GM20000 (cell line): ENCODE measurements at places on chromosomes 7 and 10.

DNA sequence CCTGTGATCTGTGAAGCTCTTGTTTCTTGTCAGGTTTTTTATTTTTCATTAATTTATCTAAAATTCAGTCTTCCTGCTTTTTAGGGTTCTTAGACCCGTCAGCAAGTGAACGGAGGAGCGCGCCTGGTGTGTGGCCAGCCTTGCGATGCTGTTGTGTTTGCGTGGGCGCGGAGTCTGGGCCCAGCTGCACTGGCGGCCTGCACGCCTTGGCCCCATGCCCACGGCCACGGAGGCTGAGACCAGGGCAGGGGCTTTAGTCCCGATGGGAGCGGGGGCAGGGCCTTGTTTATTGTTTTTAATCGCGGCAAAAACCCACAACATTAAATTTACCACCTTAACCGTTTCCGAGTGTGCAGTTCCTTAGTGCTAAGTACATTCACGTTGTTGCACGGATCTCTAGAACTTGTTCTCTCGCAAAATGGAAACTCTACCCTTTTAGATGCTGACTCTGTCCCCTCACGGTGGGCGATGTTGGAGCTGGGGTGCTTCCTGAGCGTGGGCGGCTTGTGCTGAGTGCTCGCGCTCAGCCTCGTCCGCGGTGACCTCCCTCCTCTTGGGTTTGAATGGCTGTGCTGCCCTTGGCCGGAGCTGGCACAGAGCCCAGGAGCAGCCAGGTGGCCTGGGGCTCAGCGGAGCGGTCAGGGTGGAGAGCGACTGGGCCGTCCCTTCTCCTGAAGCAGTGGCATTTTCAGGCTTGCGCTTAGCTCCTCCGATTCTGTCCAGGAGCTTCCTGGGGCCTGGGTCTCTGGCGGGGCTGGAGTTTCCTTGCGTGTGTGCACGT is 69.1 kb downstream of the INPP5A start:
- no peak for DNase-seq

DNA sequence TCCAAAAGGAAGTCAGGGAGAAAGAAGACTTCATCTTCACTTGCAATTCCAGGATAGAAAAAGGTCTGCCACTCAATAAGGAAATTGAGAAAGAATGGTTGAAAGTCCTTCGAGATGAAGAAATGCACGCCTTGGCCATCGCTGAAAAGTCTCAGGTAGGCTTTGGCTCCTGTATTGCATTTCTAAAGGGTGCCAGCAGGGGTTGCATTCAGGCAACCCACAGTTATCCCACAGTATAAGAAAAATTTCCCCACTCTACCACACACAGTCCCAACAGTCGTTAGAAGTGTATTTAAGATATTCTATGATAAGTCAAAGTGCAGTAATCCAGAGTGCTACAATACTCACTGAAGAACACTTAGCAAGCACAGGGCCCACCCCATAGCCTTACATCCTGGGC is 93.4 kb upstream of the FGL2 start:
- DNase-seq: no peak

GRCh38 chr10:121838149-121838548 is 89.7 kb downstream of the ATE1 start:
- DNase-seq: no peak

DNA sequence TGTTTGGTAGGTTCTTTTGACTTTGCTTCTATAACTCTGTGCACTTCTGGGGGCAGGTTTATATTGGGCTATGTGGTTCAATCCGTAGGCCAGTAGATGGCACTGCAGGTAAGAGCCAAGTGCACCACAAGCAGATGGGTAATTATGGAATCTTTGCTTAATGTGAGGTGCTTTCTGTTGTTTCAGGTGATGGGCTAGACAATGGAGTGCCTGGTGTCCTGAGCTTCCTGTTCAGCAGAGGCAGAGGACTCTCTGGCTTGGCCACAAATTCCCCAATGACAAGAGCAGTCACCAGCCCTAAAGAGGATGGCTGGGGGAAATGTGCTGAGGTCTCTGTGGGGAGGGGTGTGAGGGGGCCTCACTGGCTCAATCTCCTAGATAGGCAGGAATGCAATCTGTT is 455.0 kb downstream of the CCSER2 start:
- peak; percentile 21 for DNase-seq

DNA sequence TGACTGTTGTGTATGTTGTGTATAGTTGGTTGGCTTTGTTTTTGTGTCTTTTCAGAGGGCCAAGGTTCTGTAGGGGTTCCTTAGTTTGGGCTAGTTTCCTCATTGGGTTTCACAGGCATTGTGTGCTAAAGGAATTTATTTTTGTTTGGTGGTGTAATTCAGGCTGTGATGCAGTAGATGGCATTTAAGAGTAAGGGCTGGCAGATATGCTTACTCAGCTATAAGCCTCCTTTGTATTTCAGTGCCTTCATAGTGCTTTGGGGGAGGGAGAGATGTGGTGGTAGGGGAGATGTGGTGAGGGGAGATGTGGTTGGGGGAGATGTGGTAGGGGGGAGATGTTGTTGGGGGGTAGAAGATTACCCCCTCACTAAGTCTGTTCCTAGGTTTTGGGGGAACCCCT is 91.7 kb downstream of the SLC25A40 start:
- DNase-seq: no peak

DNA sequence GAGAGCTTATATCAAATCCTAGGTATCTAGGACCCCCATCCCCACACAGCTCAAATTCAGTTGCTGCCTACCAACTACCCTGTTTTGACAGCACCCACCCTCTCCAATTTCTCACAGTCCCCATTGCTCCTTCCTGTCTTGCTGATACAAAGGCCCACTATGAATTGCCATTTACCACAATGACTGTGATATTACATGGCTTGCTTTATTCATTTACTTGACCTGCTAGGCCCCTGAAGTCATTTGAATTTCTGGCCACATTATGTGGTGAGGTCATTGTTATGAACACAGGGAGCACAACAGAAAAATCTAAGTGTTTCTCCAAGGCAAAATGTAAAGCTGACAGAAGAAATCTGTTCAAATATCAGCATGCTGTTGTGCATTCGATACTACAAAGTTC is 101.4 kb downstream of the PPP1R17 start:
- no peak for DNase-seq

DNA sequence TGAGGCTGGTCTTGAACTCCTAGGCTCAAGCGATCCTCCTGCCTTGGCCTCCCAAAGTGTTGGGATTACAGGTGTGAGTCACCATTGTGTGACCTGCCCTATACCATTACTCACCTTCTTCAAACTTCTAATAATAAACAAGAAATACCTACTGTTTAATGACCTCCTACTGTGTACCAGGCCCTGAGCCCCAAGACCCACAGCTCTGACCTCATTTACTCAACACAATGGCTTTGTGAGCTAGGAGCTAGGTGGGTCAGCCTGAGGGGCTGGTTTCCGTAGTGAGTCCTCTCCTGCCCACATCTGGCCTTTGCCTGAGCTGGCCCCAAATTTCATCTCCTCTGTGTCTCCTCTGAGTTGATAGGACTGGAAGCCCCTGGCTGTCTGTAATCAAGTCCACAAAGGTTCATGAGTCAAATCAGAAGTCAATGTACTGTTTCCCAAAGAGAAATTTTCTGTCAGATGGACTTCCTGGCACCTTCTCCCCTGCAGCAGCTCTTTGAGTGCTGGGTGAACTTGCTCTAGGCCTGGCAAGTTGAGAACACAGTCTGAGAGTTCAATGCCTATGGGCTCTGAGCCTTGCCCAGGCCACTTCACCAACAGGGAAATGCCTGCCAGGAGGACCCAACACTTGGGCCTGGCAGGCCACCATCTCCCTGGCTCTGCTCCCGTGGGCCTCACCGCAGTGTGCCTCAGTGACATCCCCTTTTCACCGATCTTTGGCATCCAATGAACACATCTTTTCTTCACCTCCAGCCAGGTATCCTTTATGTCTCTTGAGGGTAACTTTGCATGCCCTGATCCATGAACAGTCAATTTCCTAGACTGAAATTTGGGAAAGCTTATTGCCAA is 24.0 kb downstream of the NEURL1 start:
- DNase-seq: peak; percentile 7

DNA sequence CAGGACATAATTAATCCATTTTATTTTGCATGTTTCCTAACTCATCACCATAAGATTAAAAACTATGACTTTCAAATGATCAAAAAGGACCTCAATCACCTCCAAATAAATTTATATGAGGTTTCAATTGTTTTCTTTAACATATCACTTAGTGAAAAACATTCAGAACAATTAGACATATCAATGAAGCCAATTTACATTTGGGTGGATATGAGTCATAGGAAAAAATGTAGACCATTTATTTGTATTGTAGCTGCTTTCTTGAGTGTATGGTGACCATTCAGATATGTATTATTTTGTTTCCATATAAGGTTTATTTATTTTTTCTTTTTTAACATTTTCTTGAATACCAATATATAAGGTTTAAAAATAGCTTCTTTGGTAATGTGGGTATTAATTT is 13.3 kb upstream of the EXOC6 start:
- DNase-seq: no peak

DNA sequence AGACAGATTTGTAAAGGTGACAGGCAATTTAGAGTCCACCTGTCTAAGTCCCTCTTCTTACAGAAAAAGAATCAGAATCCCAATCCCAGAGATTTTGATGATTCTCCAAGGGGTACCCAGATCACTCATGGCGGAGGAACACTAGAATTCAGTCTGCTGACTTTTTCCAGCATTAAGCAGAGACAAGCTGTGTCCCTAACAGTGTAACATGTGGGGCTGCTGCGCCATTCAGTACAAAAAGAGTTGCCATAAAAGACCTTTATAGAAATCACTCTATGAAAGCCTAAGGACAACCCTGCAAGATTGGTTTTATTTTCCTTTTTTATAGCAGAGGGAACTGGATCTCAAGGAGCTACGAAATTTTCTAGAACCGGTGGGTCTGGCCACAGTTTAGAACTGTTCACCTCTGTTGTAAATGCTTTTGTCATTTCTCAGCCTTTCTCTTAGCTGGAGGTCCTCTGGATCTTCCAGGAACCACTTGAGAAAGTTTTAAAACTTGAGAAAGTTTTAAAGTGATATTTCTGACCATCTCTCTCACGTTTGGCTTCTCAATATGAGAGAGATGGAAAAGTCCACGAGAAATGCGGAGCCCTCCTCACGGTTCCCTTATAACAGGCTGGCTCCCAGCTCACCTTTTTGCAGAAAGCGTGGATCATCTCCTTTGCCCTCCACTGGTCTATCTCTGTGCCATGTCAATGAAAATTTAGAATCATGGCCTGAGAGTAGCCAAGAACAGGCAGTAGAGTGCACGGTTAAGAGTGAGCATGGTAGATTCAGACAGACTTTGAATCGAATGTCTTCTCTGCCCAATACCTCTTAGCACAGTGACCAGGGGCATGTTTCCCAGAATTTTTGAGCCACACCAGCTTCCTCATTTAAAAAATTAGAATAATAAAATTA is 826 bp downstream of the GIMAP7 start:
- no peak for DNase-seq

DNA sequence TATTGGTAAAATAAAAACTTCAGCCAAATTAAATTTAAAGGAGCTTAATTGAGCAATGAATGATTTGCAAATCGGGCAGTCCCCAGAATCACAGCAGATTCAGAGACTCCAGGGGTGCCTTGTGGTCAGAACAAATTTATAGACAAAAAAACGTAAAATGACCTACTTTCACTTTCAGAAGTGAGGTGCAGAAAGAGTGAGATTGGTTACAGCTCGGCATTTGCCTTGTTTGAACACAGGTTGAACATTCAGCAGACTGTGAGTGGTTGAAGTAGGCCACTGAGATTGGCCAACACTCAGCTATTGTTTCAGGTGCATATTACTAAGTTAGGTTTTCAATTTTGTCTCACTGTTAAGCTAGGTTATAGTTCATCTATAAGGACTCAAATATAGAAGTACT is 153.4 kb downstream of the BICC1 start:
- DNase-seq: no peak

- DNase-seq: no peak
These were observed 23.0 kb downstream of the PTPRN2 start for GRCh38 chr7:158564663-158565035.

DNA sequence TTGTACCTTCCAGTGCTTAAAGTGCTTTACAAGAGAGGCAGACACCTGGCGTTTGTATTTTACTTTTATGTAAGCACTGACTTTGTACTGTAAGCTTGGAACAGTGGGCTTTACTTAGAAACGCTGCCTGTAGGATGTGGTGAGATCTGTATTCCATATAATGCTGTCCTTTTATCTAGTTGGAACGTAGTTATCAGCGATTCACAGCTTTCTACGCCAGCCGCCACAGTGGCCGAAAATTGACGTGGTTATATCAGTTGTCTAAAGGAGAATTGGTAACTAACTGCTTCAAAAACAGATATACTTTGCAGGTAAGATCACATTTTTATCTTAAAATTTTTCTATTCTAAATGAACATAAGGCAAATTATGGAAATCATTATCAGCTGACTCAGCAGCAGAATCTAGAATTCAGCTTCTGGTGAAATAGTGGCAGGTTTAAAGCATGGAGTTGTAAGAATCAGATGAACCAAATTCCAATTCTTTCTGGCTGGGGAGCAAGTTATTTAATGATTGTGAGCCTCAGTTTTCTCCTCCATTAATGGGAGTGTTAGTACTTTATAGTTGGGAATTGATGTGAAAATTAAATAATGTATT is 91.5 kb downstream of the CUL1 start:
- no peak for DNase-seq

- DNase-seq: no peak
These were observed 90.9 kb downstream of the BAMBI start for GRCh38 chr10:28768227-28768626.

- DNase-seq: no peak
These were observed 46.8 kb upstream of the SLC29A3 start for GRCh38 chr10:71272056-71272771.

DNA sequence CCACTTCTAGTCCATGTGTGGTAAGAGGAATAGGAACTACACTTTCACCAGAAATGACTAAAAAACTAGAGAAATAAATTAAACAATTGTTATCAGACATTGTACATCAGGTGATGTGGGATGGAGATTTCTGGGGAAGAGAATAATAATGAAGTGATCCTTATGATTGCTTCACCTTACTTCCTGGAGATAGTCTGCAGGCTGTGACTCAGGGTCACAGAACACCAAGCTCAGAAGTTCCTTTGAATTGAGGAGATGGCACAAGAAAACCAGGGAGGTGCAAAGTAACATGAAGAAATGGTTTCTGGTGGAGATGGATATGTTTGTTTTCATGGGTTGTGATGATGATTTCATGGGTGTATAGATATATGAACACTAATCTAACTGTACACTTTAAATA is 44.5 kb downstream of the ZWINT start:
- DNase-seq: no peak

DNA sequence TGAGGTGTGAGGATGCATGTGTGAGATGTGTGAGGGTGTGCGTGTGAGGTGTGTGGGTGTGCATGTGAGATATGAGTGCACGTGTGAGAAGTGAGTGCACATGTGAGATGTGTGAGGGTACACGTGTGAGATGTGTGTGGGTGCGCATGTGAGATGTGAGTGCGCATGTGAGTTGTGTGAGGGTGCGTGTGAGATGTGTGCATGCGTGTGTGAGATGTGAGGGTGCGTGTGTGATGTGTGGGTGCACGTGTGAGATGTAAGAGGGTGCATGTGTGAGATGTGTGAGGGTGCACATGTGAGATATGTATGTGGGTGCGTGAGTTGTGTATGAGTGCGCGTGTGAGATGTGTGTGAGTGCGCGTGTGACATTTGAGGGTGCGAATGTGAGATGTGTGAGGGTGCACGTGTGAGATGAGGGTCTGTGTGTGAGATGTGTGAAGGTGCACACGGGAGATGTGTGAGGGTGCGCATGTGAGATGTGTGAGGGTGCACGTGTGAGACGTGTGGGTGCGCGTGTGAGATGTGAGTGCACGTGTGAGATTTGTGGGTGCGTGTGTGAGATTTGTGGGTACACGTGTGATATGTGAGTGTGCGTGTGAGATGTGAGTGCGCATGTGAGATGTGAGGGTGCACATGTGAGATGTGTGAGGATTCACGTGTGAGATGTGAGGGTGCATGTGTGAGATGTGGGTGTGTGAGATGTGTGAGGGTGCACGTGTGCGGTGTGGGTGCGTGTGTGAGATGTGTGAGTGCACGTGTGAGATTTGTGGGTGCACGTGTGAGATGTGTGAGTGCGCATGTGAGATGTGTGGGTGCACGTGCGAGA is 30.5 kb downstream of the PPIF start:
- no peak for DNase-seq
